Activated CD4-positive, alpha-beta T cell treated with anti-CD3 and anti-CD28 coated beads for 36 hours (primary cell): ENCODE measurements at places on chromosomes 16 and 17. TPM values are rescaled to one million over a fixed set of nuclear protein-coding genes. Genes with fewer than 3 reads are reported as not detected.

Gene PER1
- 55.9 TPM for total RNA-seq

Gene CDH16
- not detected for total RNA-seq

DNA sequence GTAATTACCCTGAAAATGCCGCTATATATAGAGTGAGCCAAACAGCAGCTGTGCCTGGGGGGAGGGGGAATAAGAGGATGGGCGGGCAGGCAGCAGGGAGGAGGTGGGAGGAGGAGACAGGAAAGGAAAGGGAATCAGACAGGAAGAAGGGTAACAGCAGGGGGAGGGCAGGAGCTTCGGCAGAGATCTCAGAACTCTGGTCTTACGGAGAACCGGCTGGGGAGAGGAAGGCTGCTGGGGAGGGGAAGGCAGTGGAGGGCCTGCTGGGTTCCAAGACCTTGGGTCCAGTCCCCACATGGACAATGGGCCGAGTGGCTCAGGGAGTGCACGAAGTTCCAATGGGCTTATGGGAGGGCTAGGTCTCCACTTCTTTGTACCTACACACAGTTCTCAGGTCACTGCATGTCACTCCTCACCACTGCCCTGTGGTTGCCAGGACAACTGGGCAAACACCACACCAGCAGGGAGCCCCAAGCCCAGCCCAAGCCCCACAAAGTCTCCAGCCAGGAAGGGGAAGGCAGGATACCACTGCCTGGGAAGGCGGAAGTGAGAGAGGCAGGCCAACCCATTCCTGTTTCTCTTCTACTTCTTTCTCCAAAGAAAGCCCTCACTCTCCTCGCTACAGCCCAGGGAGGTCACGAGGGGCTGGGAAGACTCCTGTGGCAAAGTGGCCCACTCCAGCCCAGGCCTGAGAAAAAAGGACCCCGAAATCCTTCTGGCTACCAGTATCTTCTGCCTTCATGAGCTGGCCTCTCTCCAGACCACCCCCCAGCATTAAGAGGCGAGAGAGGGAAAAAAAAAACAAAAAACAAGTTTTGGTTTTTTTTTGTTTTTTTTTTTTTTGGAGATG is 25.3 kb downstream of the G6PC3 start:
- DNase-seq, result no peak

DNA sequence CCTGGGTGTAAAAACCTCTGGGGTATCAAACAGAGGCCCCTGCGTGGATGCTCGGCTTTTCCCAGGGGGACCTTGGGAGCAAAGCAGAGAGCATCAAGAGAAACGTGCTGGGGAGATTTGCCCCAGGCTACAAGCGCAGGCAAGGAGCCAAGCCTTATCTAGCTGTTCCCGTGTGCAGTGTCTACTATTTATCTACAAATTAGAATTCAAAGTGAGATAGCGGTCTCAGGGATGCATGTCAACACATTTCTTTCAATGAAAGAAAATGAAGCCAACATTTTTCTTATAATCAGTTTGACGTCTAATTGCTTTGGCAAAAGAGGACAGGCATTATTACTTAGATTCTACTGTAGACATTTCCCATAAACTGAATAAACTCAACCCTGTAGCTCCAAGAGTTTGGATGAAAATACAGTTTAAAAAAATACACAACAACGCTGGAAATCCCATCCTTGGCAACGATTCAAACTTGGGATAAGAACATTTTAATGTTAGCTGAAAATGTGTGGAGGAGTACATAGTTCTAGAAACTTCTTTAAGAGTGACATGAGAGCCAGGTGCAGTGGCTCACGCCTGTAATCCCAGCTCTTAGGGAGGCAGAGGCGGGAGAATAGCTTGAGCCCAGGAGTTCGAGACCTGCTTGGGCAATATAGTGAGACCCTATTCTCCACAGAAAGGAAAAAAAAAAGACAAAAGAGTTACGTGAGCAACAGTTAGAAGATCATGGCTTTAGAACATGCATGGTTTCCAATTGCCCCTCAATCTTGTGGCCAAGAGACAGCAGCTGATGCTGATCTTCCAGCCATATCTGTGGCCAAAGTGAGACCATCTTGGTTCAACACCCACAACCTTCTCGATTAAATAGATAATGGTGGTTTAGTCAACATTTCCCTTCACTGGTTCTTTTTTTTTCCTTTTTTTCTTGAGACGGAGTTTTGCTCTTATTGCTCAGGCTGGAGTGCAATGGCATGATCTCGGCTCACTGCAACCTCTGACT is 7.2 kb downstream of the SPNS3 start:
- DNase-seq, result no peak

GRCh38 chr16:57446531-57447185 is 527 bp downstream of the CIAPIN1 start:
- peak; percentile 32 for DNase-seq

DNA sequence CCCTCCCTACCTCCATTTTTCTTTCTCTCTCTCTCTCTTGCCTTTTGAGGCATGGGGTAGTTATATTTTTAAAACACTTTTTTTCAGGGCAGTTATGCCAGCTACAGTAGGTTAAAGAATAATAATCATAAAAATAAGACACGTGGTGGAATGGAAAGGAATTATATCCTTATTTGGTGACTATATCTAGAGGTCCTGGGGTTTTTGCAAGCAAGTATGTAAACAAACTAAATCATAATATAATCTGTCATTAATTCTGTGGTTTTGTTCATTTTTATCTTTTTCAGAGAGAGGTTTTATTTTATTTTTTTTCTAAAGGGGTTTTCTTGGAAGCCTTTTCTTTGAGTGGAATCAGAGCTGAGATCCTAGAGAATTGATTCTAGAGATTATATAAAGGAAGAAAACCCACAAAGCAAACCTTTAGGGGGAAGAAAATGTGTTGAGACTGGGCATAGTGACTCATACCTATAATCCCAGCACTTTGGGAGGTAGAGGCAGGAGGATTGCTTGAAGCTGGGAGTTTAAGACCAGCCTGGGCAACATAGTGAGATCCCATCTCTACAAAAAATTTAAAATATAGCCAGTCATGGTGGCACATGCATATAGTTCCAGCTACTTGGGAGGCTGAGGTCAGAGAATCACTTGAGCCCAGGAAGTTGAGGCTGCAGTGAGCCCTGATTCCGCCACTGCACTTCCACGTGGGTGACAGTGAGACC is 53.2 kb downstream of the NQO1 start:
- DNase-seq, result no peak

- DNase-seq, result peak; percentile 27
These were observed 938 bp downstream of the DEXI start for GRCh38 chr16:10941127-10941933.

GRCh38 chr16:84714028-84714427 is 14.2 kb downstream of the USP10 start:
- DNase-seq, result no peak
